ENCODE measurements at places on chromosomes 7 and 10.
A peak's percentile ranks its signal among the peaks of the same experiment; 100 is the strongest.

DNA sequence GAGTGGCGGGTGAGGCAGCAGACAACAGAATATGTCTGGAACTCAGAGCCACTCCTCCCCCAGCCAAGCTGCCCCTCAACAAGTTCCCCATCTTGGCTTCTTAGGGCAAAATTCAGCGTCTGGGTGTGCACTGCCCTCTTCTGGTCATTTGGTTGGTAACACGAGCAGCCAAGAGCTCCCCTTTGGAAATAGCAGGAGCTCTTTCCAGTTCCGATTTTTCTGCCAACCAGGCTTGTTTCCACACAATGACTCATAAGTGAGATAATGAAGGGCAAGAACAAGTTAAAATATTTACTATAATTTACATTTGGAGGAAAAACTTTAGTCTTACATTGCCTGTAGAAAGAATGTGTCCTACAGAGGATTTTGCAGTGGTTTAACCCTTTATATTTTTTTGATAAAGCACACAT lies 70.5 kb downstream of the ADCYAP1R1 start:
- DNase-seq, result peak; percentile 37

GRCh38 chr10:30550967-30551815 lies 78.4 kb downstream of the LYZL2 start:
- DNase-seq, result no peak

- no peak for DNase-seq
These were observed 335.8 kb downstream of the PRPF18 start for GRCh38 chr10:13922586-13922985.

- DNase-seq, result no peak
These were observed 24.7 kb upstream of the FEZF1 start for GRCh38 chr7:122329145-122329802.

GRCh38 chr7:47967123-47967522 lies 12.3 kb downstream of the HUS1 start:
- no peak for DNase-seq

- DNase-seq, result no peak
These were observed 146.3 kb downstream of the MDFIC start for GRCh38 chr7:115068220-115068619.

DNA sequence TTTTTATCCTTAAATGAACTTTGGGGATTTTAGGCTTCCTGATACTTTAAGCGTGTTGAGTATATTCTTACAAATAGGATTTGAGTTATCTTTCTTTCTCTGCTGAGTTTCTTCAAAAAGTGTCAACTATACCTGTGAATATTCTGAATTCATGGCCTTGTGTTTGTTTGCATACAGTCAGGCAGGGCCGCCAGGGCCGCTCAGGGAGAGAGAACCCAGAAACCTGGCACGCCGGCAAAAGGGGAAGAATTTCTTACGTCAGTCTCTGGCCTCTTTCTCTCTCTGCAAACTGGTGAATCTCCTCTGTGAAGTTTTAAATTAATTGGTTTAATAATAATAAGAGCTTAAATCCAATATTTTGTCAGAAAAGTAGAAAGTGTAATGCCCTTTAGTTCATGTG lies 29.3 kb upstream of the BNIP3 start:
- DNase-seq, result no peak

DNA sequence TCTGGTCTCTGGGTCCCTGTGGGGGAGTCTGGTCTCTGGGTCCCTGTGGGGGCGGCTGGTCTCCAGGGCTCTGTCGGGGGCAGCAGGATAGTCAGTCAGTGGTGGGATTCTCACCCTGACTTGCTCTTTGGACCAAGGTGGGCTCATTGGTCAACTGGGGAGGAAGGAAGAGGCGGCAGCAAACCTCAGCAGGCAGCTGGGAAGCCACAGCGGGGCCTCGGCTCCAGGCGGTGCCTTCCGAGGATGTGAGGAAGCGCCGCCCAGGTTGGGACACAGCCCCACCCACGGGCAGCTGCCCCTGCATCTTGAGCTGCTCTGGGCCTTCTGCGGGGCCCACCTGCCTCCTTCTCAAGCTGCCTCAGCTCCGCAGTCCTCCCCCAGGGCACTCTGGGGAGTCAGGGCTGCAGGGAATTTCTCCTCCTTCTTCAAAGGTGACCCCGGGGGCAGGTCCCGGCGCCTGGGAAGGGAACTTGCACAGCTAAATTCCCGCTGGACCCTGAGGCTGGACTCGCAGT lies 20.4 kb upstream of the KNDC1 start:
- no peak for DNase-seq

Measured in CD14-positive monocyte (primary cell).